Skeletal muscle tissue (tissue), 5 donors: ENCODE measurements at places on chromosomes 1 and 21. TPM values are rescaled to one million over a fixed set of nuclear protein-coding genes. Genes with fewer than 3 reads are reported as not detected.

Gene C1orf87
- total RNA-seq, result not detected

Gene RPRD2
- 12.0 TPM for total RNA-seq

Gene BRINP3
- 3.7 TPM for total RNA-seq

Gene INSRR
- total RNA-seq, result 0.52 TPM

Gene TLR5
- 3.1 TPM for total RNA-seq

Gene CYP4B1
- not detected for total RNA-seq

Gene OLFML3
- total RNA-seq, result 86.1 TPM
